Fibroblast of skin of left quadriceps (primary cell): ENCODE measurements at places on chromosomes 5 and 9.
A peak's percentile ranks its signal among the peaks of the same experiment; 100 is the strongest.

DNA sequence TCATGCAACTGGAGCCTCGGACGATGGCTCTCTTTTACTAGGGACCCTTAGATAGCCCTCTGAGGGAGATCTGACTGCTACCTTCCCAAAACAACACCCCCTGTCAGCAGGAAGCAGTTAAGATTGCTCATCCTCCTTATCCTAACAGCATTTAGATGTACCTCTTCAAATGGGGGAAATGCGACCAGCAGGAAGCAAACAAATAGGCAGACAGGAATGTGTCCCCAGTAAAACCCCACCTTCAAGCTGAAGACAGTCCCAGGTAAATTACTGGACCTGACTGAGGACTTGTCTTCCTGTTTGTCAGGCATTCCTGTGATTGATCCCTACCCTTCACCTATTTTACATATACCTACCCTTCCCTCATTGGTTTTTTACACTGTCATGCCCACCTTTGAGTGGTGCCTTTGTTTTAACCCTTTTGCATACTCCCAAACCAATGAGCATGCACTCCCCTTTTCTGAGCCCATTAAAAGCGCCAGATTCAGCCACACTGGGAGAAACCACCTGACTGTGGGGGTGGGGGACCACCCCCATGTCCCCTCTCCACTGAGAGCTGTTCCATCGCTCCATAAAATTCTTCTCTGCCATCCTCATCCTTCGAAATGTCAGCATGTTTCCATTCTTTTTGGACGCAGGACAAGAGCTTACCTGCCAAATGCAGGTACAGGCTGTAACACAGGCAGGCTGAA lies 954.0 kb upstream of the CDH6 start:
- DNase-seq, result no peak

GRCh38 chr9:93024986-93025630 lies 33.4 kb upstream of the SUSD3 start:
- no peak for DNase-seq

GRCh38 chr5:134451936-134452505 lies 40.3 kb upstream of the CDKN2AIPNL start:
- DNase-seq, result peak; percentile 80

GRCh38 chr5:54793468-54794134 lies 191.8 kb downstream of the ESM1 start:
- peak; percentile 40 for DNase-seq

DNA sequence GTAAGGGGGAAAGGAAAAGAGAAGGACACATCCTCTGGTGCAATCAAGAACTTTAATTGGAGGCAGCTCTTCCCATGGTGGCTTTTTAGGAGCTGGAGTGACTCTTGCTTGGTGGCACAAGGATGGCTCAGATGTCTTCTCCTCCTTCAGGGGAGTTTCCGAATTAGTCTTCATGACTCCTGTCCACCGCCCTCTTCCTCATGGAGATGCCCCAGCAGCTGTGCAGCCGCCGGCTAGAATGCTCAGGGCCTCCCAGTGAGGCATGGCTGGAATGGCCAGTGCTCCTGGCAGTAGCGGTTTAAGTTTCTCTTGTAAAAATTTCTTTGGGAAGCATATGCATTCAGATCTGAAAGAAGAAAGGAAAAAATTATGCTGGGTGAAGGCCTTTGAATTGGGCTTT lies 8.8 kb upstream of the TEX53 start:
- DNase-seq, result no peak

DNA sequence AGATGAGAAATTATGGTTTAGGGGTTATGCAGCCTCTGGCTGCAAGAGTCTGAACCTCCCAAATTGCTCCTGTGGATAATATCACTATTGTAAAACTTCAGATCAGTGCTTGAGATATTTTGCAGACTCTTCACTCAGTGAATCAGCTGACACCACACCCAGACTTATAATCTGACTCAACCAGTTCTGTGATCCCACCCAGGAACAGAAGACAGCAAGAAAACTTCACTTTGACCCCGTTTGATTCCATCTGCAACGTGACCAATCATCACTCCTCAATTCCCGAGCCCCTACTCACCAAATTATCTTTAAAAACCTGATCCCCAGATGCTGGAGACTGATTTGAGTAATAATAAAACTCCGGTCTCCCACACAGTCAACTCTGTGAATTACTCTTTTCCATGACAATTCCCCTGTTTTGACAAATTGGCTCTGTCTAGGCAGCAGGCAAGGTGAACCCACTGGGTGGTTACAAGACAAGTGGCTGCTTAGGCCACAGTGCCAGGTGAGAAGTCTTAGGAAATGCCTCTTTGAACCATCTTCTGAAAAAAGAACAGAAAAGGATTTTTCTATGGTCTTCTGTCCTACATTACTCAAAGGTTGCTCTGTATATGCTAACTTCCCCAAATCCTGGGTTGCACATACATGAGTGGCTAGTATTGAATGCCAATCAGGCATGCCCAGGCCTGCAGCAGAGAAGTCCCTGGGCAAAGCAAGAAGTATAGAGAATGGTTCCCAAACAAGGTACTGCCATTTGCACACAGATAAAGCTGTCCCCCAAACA lies 588.0 kb downstream of the PRELID2 start:
- no peak for DNase-seq

- no peak for DNase-seq
Measured at GRCh38 chr5:94885931-94886330, 267.5 kb downstream of the SLF1 start.

GRCh38 chr5:135266303-135266635 lies 132.8 kb downstream of the MACROH2A1 start:
- DNase-seq, result no peak

DNA sequence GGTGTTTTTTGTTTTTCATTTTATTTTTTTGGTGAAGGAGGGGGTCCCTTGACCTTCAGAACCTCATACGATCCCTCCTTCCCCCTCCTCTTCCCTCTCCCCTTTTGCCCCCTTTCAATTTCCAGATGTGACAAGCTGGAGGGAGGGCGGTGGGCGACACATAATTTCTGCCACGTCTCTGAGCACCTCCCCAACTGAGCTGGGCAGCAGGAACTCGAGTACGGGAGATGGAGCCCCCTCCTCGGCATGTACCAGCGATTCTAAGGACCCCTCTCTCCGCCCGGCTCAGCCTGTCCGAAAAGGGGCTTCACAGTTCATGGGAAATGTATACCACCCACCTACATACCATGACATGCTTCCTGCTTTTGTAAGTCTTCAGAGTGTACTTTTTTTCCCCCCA lies 52.4 kb downstream of the PRRC2B start:
- DNase-seq, result no peak

DNA sequence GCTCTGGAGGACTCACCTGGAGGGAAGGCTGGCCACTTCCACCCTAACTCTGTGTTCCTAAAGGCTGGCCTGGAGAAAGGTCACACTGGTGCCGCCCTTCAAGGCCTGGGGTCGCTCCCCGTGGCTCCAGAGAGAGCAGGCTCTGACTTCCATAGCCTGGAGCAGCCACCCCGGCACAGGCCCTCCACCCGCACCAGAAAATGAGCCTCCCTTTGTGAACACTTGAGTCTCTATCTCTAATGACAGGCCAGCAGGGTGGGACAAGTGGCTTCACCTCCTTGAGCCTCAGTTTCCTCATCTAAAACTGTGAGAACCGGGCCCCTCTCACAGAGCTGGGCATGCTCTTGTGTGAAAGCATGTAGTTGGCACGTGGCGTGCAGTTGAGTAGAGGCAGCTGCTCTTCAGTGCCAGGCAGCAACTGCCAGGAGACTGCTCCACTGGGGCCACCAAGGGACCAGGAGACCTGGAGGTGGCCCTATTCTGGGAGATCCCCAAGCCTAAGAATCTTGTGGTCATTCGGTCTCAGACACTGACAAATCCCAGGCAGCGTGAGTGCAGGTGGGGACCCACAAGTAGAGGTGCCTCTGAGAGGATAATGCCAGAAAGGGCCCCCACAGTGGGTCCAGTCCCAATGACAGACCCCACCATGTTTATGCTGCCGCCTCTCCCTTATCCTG lies 56.7 kb upstream of the GARNL3 start:
- no peak for DNase-seq

DNA sequence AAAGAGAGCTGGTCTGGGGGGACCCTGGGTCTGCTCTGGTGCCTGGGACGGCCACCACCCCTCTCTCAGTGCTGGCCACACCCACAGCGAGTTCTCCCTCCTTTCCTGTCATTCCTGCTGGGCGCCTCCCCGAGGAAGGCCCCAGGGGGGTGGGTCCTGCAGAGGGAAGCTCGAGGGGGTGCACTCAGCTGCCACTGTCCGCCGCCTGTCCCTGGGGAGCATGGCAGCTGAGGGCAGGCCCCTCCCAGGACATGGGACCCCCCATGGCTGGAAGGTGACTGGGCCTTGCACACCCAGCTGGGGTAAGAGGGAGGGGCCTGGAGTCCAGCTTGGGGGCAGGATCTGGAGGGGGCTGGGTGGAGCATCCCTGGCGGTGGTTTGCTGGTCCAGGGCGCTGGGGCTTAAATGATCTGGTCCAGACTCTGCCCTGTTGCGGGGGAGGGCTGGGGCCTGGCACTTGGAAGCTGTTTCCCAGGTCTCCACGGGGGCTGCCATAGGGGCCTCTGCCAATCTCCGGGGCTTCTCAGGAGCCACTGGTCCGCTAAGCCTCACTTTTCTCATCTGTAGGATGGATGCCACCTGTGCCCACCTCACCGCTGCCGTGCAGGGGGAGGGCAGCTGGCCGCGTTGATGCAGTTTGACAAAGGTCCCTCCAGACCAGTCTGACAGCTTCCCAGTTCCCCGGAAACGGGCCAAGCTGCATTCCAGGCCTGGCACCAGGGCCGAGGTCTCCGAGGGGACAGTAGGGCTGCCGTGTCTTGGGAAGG lies 6.0 kb upstream of the SLC2A6 start:
- no peak for DNase-seq

DNA sequence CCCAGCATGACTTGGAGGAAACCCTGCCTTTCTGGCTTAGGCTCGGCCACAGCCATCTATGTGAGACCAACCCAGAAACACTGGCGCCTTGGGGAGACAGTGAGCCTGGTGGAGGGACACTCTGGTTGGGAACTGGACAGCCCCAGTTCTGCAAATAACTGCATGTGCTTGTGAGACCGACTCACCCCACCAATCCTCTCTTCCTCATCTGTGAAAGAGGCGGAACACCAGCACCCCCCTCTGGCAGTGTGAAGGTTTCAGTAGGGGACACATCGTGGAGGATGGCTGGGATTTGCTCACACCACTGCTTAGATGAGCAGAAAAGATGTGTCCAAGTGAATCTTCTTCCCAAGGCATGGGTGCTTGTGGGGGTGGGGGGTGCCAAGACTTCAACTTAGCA lies 43.4 kb upstream of the N4BP3 start:
- DNase-seq, result no peak

DNA sequence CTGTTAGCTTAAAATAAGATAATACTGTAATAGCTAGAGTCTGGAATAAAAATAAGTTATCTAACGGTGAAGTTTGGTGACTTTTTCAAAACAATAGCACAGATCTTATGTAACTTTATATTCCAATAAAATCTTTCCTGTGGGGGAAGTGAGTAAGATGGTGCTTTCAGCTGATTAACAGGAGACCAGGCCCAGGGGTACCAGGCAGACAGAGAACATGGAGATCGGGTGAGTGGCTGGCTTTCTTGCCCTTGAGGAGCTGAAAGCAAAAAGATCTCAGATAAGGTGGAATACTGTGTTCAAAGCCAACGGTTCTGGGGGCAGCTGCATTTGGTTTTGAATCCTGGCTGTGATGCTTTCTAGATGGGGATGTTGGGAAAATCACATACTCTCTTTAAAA lies 61.3 kb downstream of the MAT2B start:
- no peak for DNase-seq

- no peak for DNase-seq
Measured at GRCh38 chr5:149323621-149324205, 21.6 kb upstream of the GRPEL2 start.

DNA sequence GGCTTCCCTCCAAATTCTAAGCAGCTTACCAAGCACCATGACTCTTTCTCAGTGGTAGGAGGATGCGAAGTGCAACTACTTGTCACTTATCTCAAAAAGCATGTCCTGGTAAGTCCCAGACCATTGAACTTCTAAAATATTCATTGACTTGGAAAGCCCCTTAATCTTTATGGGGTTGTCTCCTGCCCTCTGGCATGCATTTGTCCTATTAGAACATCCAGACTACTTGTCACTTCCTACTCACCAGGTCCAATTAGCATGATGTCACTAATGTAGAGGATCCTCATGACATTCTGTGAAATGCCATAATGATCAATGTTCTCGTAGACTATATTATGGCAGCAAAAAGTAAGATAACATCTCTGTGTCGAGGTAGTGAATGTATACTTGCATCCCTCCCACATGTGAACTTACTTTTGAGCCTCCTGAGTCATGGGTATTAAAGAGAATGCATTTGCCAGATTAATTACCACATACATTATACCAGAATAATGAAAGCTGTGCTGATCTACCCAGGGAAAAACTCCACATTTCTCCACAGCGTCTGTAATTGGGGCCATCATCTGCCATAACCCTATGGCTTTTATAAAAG lies 63.5 kb upstream of the RAD23B start:
- no peak for DNase-seq

- DNase-seq, result no peak
Measured at GRCh38 chr9:24045150-24045549, 219.1 kb upstream of the ELAVL2 start.

GRCh38 chr5:39459907-39460306 lies 35.1 kb upstream of the DAB2 start:
- DNase-seq, result no peak

GRCh38 chr5:161086461-161086860 lies 234.4 kb upstream of the ATP10B start:
- DNase-seq, result peak; percentile 76

- DNase-seq, result no peak
Measured at GRCh38 chr5:126365446-126366198, 57.6 kb upstream of the GRAMD2B start.

DNA sequence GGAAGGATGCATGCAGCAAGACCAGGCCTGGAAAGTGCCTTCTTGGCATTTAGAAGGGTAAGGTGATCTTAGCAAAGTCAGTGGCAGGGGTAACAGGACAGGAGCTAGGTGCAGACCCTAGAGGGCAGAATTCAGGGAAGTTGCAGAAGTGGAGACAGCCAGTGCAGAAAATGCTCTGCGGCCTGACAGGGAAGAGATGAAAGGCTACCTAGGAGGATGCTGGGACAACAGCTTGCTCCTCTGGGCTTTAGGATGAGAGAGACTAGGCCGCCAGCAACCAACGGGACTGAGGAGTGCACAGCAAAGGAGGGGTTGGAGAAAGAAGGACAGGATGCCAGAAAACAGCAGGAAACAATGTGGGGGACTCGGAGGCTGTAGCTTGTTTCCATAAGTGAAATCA lies 219.9 kb downstream of the FSTL4 start:
- DNase-seq, result no peak

GRCh38 chr9:1120500-1121165 lies 70.5 kb downstream of the DMRT2 start:
- DNase-seq, result no peak

DNA sequence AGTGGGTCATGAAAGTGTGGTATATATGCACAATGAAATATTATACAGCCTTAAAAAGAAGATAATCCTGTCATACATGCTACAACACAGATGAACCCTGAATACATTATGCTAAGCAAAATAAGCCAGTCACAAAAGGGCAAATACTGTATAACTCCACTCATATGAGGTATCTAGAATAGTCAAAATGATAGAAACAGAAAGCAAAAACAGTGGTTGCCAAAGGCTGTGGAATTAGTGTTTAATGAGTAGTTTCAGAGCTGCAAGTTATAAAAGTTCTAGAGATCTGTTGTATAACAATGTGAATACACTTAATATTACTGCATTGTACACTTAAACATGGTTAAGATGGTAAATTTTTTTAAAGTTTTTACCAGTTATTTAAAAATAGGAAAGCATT lies 135.0 kb downstream of the OXCT1 start:
- DNase-seq, result no peak

- DNase-seq, result no peak
Measured at GRCh38 chr5:139275536-139275935, 18.0 kb upstream of the MATR3 start.
